Stimulated activated CD4-positive, alpha-beta T cell treated with anti-CD3 and anti-CD28 coated beads, Interleukin-4, amount 100 ng/mL, for 4 hours (primary cell): ENCODE measurements at places on chromosomes 7 and 10.

DNA sequence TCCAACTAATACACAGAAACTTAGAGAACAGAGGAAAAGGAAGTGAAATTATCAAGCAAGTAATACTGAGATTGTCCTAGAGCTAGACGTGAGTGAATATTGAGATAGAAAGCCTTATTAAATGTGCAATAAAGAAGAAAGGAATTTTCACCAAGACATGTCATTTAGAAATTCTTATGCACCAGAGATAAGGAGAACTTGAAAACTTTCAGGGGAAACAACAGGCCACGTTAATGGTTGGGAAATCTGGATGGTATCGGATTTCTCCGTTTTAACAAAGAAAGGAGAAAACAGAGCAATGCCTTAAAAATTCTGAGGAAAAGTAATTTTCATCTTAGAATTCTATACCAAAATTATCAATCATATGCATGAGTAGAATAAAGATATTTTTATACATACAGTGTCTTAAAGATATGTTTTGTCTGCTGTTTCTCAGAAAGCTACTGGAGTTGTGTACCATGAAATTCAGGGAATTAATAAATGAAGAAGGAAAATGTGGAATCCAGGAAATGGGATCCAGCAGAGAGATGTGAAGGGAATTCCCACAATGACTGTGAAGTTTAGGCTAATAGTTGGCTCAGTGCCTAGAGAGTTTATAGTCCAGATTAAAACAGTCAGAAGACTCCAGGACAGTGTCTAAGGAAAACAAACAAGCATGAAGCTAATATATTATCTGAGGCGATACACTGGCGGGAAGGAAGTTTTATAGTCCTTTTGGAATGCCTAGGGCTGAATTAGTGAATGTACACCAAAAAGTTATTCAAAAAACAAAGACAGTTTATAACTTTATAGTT is 159.5 kb downstream of the PPP1R9A start:
- no peak for DNase-seq

GRCh38 chr10:60125895-60126294 is 219.5 kb upstream of the CCDC6 start:
- no peak for DNase-seq

DNA sequence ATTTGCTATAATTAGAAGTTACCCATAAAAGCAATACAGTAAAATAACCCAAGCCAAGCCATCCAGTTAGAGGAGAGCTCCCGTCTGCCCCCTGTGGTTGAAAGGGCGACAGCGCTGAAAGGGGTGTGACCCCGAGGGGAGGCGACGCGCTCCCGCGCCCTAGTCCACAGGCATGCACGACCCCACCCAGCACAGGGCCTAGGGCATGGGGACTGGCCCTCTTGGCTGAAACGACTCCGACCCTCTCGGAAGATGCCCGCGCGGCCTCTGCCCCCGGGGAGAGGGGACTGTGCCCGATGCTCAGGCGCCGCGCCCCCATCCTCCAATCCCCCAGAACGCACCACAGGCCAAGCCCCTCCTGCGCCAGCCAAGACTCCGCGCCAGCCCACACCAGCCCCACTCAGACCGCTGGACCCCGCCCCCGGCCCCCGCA is 64.0 kb downstream of the CSGALNACT2 start:
- DNase-seq: peak; percentile 33

GRCh38 chr7:22662036-22662435 is 65.0 kb upstream of the IL6 start:
- no peak for DNase-seq

GRCh38 chr7:98341106-98341505 is 59.6 kb downstream of the BRI3 start:
- DNase-seq: no peak

DNA sequence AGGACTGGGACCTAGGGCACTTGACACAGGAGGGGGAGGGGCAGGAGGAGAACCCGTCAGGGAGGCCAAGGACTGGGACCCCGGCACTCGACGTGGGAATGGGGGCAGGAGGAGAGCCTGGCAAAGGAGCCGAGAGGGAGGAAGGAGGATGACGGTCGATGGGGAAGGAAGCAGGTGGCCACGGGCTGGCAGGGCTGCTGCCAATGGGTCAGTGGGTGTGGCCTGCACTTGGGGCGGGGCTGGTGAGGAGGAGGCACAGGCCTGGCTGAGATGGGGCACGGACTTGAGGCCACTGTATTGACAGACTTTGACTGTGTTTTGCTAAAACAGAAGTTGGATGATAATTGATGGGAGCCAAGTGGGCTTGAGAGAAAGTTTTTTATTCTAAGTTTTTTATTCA is 68.9 kb downstream of the RBM33 start:
- no peak for DNase-seq

GRCh38 chr7:90879924-90880323 is 283.8 kb downstream of the CDK14 start:
- DNase-seq: no peak

DNA sequence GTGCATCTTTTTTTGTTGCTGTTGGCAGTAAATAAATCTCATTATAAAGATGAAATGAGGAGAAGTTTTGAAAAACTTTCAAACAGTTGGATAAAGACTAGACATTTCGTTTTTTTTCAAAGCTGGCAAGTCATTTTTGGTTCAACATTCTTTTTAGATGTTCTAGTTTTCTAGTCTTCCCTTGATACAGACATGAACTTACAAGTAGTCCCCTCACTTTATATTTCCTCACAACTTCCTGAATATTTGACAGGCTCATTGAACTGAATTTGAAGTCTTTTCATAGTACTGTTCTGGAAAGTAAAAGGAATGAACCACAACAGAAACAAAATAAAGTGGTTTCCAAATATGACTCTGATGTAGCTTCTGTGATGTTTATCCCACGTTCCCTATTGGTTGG is 134.2 kb downstream of the NRCAM start:
- no peak for DNase-seq

DNA sequence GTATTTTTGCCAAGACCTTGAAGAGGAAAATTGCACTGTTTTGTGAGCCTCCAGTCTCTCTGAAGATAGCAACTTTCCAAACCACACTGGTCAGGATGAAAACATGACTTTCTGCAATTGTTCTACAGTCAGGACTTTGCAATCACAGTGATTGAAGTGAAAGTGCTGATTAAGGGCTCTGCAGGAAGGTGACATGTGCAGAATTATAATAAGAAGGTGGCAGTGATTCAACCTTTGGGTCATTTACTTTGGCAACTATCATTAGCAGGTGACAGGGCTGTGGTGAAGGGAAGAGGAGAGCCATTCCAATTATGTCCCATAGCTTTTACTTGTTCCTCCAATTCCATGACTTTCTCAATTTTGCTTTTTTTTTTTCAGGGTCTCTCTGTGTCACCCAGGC is 350.0 kb upstream of the FZD8 start:
- DNase-seq: no peak

GRCh38 chr7:100914208-100914878 is 18.7 kb upstream of the ACHE start:
- DNase-seq: no peak

GRCh38 chr7:3207387-3207902 is 93.6 kb upstream of the SDK1 start:
- DNase-seq: no peak
